Osteoblast (primary cell): ENCODE measurements at places on chromosomes 5 and 9.

GRCh38 chr5:100647461-100648230 lies 112.5 kb downstream of the FAM174A start:
- no peak for DNase-seq

DNA sequence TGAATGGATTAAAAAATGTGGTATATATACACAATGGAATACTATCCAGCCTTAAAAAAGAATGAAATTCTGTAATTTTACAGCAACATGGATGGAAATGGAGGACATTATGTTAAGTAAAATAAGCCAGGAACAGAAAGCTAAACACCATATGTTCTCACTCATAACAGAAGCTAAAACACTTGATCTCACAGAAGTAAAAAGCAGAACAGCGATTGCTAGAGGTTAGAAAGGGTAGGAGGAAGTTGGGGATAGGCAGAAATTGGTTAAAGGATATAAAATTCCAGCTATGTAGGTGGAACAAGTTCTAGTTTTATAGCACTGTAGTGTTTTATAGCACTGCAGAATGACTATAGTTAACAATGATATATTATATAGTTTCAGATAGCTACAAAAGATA lies 15.8 kb downstream of the MARCHF3 start:
- DNase-seq = no peak

- no peak for DNase-seq
These were observed 549.0 kb downstream of the MAT2B start for GRCh38 chr5:164054461-164054860.

DNA sequence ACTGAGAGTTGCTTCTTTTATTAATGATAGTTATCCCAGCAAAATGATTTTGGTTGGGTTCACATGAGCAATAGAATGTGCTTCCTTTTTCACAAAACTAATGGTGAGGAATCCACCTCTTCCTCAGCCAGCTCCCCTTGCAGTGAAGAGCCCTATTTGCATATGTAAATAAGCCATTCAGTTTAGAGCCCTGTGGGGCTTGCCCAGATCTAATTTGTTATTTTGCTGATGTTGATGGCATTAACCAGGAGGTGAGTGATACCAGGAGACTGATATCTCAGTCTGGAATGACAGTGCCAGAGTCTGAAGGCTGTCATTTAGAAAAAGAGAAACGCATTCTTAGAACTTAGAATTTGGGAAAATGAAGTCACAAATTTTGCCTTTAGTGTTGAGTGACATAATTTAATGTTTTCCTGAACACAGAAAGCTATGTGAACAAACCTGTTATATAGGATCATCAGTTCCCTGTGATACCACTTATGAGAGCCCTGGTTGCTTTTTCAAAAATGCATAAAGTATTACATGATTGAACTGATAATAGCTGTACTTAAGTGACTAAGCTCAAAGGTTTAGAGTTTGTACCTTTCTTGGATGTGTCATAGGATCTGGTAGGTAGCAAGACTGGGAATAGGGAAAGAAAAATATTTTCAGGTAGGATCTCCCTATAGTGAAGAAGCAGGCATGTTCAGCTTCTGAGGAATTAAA lies 271.6 kb downstream of the MAST4 start:
- no peak for DNase-seq
